GM04504 (cell line): ENCODE measurements at places on chromosomes 6 and 20.

DNA sequence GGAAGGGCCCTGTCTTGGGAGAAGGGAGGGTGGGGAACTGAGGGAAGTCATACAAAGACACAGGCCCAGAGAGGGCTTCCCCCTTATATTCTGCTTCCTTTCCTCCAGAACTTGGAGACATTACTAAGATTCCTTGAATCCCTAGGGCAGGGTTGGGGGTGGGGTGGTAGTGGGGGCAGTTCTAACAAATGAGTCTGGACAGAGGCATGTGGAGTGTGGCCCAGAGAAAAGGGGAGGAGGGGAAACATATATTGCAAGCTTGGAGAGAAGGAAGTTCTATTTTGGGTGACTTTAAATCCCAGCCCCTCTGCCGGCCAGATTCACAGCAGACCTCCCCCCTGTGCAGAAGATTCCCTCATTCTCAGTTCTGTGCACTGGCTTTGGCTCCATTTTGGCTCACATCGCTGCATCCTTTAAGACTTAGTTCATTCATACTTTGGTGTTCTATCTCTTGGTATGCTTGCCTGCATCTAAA, 43.7 kb downstream of the DAAM2 start:
- DNase-seq = no peak

DNA sequence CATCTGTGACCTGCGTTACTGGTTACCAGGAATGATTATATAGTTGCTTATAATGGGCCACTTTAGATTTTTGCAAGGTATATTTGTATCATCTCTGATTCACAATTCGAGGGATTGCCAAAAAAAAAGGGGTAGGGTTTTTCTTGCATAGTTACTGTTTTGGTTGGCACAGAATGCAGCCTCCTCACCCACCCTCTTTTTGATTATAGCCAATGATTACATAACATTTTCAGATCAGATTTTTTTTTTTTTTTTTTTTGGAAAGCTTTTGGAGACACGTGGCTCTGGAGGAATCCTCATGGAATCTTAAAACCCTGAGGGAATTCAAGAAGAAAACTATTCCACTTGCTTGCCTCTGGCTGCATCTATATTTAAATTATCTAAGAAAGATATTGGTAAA, 53.7 kb downstream of the UST start:
- no peak for DNase-seq

DNA sequence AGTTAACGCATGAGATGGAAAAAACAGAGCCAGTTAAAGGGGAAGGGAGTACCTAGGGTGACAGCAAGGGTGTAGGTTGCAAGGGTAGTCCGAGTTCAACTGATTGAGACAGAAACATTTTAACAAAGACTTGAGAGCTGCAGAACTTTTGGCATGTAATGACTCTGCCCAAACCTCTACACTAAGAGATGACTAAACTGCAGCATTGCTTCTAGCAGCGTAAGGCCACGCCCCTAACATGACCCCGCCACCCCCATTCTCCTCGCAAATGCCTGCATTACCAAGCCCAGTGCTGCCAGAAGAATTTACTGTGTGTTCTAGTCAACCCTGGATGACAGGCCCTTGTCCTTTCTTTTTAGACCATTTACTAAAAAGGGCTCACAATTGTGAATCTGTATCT, 6.3 kb upstream of the HINT3 start:
- DNase-seq = no peak

GRCh38 chr20:55569084-55569483, 436.2 kb downstream of the CBLN4 start:
- DNase-seq = no peak

DNA sequence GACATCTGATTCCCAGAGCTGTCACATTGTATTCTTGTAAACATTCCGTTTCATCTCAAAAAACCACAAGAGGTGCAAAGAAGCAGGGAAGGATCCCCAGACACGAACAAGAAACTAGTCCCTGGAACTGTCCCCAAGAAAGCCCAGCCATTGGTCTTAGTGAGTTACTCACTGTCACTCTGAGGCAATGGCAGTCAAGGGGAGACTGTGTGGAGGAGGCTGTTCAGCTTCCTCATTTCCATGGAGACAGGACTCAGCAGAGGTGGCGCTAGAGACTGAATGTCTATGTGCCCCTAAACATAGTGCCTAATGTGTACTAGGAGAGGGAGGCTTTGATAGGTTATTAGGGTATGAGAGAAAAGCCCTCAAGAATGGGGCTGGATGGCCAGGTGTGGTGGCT, 11.1 kb downstream of the ULBP1 start:
- DNase-seq = no peak

GRCh38 chr6:16391451-16391912, 153.1 kb downstream of the GMPR start:
- DNase-seq = no peak

GRCh38 chr6:3984494-3984893, 94.4 kb downstream of the FAM217A start:
- no peak for DNase-seq

GRCh38 chr6:53358440-53359094, 9.8 kb upstream of the ELOVL5 start:
- DNase-seq = no peak

- no peak for DNase-seq
Measured at GRCh38 chr6:13979284-13980171, 54.8 kb downstream of the RNF182 start.

DNA sequence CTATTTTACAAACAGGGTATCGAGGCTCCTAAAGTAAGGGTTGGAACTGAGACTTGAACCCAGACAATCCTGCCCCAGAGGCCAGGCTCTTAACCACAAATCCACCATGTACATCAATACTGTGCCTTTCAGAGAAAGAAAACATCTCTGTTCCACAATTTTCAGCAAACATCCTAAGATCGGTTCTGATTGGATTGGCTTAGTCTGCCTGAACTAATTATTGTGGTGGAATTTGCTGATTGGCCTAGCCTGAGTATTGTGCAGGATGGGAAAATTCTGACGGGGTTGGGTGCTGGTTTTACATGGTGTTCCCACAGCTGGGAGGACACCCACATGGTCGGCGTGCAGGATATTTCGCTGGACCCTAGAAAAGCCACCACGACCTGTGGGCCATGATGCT, at the start of gene CLPSL1:
Gene CLPSL1 (plus strand): TSS at position 301 of the 400 bp plus-strand sequence. CDS start 92 bp downstream, at position 393.
- no peak for DNase-seq

DNA sequence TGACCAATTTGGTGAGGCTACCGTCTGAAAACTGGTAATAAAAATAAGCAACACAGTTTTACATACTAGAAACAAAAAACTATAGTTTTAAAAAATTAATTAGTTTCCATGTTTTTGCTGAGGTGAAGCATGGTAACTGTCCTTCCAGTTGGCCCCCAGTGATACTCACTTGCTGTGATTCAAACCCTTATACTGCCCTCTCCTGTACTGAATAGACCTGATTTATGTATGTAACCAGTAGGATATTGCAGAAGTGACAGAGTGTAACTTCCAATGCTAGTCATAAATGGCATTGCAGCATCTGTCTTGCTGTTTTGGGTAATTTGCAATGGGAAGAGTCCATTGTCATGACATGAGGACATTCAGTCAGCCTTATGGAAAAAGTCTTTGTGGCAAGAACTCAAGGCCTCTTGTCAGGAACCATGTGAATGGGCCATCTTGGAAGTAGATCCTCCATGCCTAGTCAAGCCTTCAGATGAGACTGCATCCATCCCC, 8.9 kb upstream of the CHD6 start:
- DNase-seq = no peak

- no peak for DNase-seq
Measured at GRCh38 chr20:2379511-2380229, 1.0 kb upstream of the TGM6 start.

DNA sequence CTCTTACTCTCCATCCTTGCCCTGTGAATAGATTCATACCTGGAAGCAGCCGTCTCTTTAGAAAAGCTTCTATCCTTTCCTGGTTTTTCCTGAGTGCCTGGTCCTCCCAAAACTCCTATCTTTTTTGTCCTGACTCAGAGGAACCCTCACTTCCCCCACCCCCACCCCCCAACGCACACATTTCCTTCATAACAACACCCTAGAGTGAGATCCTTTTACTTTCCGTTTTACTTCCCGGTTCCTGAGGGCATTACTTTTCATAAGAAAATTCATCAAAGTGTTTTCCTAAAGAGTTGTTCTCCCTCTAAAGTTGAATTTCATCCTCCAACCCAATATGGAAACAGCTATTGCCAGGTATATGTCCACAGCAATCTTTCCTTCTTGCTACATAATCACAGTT, 327.0 kb downstream of the NRN1 start:
- DNase-seq = no peak

DNA sequence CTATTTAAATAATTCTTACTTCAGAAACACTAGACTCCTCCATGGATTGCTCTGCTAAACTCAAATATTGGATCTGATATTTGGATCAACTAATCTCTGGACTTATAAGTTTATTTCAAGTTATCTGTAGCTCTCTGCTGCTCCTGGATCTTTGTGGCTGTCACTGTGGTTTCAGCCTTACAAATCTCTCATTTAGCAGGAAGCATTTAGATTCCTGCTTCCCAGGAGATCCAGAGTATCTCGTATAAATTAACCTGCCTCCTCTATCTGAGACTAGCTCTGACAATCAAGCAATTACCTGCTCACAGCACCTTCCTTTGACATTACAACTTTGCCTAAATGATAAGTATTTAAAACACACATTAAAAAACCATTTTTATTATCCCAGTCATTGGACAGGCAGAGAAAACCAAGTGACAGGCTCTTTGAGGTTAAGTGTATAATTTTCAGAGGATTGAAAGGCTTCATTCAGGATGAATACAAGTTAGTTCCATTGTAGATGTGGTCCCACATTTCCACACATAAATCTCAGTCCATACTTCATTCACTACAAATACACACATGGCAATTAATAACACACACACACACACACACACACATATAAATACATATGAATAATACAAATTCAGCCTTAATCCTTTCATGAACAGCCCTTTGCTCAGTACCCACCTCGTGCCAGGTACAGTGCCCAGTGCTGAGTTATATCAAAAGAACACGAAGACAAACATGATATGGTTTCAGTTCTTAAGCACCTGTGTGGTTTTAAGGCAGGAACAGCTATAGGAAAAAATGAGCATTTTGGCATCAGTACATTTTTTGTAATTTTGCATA, 55.5 kb upstream of the PLCB1 start:
- DNase-seq = no peak

DNA sequence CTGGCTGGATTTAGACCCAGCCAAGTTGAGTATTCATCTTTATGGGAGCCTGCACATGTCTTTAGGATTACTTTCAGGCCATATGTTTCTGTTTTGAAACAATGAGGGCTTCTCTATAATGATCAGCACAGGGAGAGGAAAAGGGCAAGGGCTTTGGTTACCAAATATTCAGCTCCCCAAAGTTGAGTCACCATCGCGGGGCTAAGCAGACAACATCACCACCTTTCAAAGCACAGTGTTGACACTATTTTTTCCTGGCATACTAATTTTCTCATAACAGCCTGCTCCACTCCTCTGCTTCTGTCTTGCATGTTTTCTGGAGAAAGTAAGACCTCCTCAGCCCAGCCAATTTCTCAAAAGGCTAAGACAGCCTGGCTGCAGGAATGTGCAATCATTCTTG, 4.9 kb downstream of the SCML4 start:
- no peak for DNase-seq
